NCI-H1105 treated with DMSO at 0.1 percent for 48 hours (cell line): ENCODE measurements at places on chromosomes 12 and 14.

- DNase-seq: peak; percentile 39
Observed at GRCh38 chr12:55927588-55928502, at the start of gene PYM1. Gene PYM1 (minus strand): TSS chr12:55927894. CDS start chr12:55927761, 133 bp downstream.

- no peak for DNase-seq
Observed at GRCh38 chr12:53866727-53867126, 71.9 kb upstream of the HOXC13 start.

DNA sequence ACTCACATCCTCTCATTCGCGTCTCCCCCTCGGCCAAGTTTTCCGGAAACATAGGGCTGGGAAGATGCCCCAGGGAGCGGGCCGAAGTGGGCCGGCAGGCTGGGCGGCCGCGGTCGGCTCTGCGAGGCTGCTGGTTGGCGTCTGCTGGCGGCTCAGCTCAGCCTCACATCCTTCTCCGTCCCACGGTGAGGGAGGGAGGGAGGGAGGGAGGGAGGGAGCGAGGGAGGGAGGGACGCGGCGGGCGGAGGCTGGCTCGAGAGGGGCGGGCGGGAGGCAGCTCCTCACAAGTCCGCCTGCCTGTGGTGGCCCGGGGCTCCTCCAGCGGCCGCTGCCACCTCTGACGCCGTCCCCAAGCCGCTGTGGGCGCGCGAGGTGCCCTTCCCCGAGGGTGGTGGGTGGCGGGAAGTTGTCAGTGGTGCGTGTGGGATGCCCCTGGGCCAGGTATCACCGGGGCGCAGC is 93.8 kb downstream of the RFLNA start:
- peak; percentile 43 for DNase-seq

DNA sequence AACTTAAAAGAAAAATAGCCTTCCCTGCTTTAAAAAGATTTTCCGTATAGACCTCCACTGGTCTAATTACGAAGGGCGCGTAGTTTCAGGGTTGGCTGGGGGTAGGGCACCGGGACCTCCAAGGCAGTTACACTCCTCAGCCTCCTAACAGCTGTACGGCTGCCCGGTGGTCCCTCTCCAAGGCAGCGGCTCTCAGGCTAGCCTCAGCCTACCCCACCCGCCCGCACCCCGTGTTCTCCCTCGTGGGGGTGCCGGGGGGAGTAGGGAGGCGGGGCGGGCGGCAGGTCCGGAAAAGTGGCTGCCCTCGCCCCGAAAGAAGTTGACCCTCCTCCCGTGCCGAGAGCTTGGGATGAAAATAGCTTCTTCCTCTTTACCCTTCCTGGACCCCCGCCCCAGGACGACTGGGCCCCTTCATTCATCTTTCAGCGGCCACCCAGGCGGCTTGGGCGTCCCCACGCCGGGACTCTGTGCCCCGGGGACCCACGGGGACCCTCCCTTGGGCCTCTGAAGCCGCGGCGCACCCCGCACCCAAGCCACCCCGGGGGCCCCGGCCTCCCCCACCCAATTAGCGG is 991 bp upstream of the RCOR1 start:
- DNase-seq: peak; percentile 28

DNA sequence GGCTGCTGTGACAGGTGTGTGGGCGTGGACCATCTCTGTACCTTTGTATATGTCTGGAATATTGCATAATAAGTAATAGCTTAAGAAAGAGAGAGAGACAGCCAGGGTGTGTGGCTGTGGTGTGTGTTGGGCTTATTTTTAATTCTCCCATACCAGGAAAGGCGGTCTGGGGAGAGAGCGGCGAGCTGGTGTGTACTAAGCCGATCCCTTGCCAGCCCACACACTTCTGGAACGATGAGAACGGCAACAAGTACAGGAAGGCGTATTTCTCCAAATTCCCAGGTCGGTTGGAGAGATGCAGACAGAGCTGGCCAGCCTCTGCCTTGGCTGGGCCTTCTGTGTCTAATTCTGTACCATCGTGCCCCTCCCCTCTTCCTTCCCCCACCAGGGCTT is 63.9 kb downstream of the AACS start:
- DNase-seq: no peak
